ENCODE measurements at places on chromosomes 4 and X.

- H3K27ac ChIP-seq: no peak overlapping the region
- H3K4me3 ChIP-seq: no peak overlapping the region
- no peaks in the 10 kb centered on the region for H3K27me3 ChIP-seq
These were observed 552.6 kb downstream of the INPP4B start for GRCh38 chr4:142293536-142293935.

DNA sequence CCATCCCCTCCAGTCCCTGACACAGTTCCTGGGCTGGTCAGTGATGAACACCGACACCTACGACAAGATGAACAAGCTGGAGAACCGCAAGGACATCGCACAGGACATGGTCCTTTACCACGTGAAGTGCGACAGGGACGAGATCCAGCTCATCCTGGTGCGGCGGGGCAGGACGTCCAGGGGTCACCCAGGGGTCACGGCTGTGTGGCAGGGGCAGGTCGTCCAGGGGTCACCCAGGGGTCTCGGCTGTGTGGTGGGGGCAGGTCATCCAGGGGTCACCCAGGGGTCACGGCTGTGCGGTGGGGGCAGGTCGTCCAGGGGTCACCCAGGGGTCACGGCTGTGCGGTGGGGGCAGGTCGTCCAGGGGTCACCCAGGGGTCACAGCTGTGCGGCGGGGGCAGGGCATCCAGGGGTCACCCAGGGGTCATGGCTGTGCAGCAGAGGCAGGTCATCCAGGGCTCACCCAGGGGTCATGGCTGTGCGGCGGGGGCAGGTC is 16.7 kb downstream of the ATP5ME start:
- H3K4me1 ChIP-seq: no peaks in the 10 kb centered on the region
- no peak overlapping the region for H3K4me3 ChIP-seq
- no peaks in the 10 kb centered on the region for H3K27me3 ChIP-seq
- H3K36me3 ChIP-seq: peaks cover 5% of the 10 kb centered on the region
- no peak for DNase-seq
- no peak overlapping the region for H3K27ac ChIP-seq

DNA sequence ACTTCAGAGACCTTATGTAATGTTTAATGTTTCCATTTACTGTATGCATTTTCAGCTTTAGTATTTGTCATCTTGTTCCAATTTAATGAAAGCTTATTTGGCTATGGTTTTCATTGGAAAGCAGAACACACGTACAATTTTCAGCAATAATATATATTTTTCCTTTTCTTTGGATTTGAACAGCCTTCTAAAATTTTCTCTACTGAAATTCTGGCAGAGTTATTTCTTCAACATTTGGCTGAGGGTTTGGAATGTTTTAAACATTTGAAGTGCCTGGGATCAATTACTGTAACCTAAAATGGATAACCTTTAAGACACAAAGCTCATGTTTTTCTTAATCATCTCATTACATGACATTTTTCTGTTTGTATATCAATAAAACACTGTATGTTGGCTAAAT is 156.9 kb downstream of the TENM3 start:
- no peak overlapping the region for H3K4me3 ChIP-seq
- H3K27ac ChIP-seq: no peak overlapping the region
- H3K27me3 ChIP-seq: no peaks in the 10 kb centered on the region
- no peaks in the 10 kb centered on the region for H3K4me1 ChIP-seq
- no peak for DNase-seq

DNA sequence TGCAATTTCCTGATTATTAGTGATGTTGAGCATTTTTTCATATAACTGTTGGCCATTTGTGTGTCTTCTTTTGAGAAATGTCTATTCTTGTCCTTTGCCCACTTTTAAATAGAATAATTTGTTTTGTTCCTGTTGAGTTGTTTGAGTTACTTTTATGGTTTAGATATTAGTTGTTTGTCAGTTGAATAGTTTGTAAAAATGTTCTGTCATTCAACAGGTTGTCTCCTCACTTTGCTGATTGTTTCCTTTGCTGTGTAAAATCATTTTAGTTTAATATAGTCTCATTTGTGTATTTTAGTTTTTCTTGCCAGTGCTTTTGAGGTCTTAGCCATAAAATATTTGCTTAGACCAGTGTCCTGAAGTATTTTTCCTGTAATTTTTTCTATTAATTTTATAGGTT is 181.8 kb upstream of the GLRA2 start:
- H3K27me3 ChIP-seq: no peaks in the 10 kb centered on the region
- no peak for DNase-seq
- no peaks in the 10 kb centered on the region for H3K36me3 ChIP-seq
- no peak overlapping the region for H3K4me3 ChIP-seq

DNA sequence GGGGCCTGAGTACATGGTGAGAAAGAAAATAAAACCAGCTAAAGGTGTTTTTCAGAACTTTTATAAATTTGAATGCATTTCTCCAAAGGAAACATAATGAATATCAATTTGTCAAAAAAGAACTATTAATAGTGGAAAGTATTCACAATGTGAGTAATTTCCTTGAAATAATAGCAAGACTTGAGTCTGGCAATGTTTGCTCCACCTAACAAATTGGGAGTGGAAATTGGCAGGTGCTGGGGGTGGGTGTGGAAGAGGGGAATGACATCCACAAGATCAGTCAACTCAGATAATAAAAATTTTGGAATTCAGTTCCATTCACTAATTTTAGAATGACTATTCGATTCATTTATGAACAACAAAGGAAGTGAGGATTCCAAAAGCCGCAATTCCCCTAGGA is 884.8 kb upstream of the SLIT2 start:
- H3K4me1 ChIP-seq: peaks cover 12% of the 10 kb centered on the region
- no peak overlapping the region for H3K27ac ChIP-seq
- no peaks in the 10 kb centered on the region for H3K36me3 ChIP-seq
- no peak overlapping the region for H3K4me3 ChIP-seq
- H3K27me3 ChIP-seq: no peaks in the 10 kb centered on the region

- H3K36me3 ChIP-seq: no peaks in the 10 kb centered on the region
- no peaks in the 10 kb centered on the region for H3K4me1 ChIP-seq
- DNase-seq: no peak
- no peak overlapping the region for H3K4me3 ChIP-seq
These were observed 14.9 kb upstream of the NXF3 start for GRCh38 chrX:103107836-103108235.

DNA sequence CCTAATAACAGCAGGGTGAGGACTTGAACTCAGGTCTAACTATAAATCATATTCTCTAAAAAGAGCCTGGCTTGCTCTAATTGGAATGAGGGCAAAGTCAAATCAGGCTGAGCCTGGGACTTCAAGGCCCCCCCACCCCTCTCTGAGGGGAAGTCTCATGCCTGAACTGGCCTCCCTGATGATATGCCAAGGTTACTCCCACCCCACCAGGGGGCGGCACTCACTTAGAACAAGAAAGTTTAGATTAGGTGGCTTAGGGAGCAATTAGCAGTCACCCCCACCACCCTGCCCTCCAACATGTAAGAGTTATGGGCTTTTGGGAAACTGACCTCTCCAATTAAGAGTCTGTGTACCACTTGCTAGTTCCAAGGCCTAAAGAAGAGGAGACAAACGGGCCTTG is 2.7 kb downstream of the FOXO4 start:
- peaks cover 56% of the 10 kb centered on the region for H3K27me3 ChIP-seq
- no peaks in the 10 kb centered on the region for H3K36me3 ChIP-seq
- H3K4me3 ChIP-seq: no peak overlapping the region
- no peak overlapping the region for H3K27ac ChIP-seq
- peak; percentile 43 for DNase-seq

GRCh38 chr4:145530189-145530588 is 48.5 kb downstream of the SMAD1 start:
- H3K27me3 ChIP-seq: no peaks in the 10 kb centered on the region
- H3K36me3 ChIP-seq: peaks cover 10% of the 10 kb centered on the region
- H3K27ac ChIP-seq: no peak overlapping the region
- H3K4me3 ChIP-seq: no peak overlapping the region

DNA sequence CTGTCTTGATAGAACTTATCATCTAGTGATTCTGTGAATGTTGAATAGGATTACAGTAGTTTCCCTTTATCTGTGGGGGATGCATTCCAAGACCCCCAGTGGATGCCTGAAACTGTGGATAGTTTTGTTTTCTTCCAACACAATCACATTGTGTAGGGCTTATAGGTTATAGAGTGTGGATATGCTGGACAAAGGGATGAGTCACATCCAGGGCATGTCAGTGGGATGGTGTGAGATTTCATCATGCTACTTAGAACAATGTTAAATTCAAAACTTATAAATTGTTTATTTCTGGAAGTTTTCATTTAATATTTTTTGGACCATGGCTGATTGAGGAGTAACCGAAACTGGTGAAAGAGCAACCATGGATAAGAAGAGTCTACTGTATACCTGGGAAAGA is 432.3 kb upstream of the ATOH1 start:
- peak overlapping the region; percentile 52 for H3K27ac ChIP-seq
- H3K36me3 ChIP-seq: no peaks in the 10 kb centered on the region
- H3K4me1 ChIP-seq: peaks cover 7% of the 10 kb centered on the region
- no peaks in the 10 kb centered on the region for H3K27me3 ChIP-seq
- peak; percentile 79 for DNase-seq

DNA sequence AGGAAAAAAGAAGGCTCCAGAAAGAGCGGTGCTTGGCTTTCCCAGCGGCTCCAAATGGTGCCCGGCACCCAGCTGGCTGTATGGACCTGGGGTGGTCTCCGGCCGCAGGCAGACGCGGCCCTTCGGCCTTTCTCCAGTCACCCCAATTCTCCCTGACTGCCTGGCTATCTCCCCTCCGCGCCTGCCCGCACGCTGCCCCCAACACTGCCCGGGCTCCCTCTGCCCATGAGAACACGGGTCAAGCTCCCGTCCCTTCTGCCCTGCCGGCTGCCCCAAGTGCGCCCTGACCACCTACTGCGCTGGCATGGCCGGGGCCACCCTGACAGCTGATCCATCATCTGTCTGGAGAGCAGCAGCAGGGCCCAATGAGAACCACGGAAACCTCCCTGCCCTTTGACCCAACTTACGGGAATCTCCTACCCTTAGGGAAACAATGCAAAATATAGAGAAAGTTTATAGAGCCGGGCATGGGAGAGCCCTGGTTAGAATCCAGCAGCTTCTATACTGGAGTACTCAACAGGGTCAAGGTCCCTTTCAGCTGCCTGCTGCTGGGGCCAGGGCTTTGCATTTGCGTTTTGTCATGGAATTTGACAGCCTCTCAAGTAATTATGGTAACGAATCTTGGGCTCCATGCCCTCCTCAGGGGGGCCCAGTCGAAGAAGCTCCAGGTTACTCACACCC is 1.2 kb upstream of the FAM3A start:
- peak overlapping the region; percentile 67 for H3K4me3 ChIP-seq
- H3K36me3 ChIP-seq: no peaks in the 10 kb centered on the region
- peak overlapping the region; percentile 88 for H3K27ac ChIP-seq
- DNase-seq: no peak
- peaks cover 12% of the 10 kb centered on the region for H3K27me3 ChIP-seq

GRCh38 chr4:47010912-47011446 is 17.6 kb upstream of the GABRA4 start:
- no peaks in the 10 kb centered on the region for H3K4me1 ChIP-seq
- no peak overlapping the region for H3K27ac ChIP-seq
- H3K4me3 ChIP-seq: no peak overlapping the region
- DNase-seq: no peak

- no peaks in the 10 kb centered on the region for H3K4me1 ChIP-seq
- H3K4me3 ChIP-seq: no peak overlapping the region
- H3K27me3 ChIP-seq: peaks cover 91% of the 10 kb centered on the region
- no peaks in the 10 kb centered on the region for H3K36me3 ChIP-seq
- H3K27ac ChIP-seq: no peak overlapping the region
These were observed 382.7 kb upstream of the GALNTL6 start for GRCh38 chr4:171430495-171430894.

DNA sequence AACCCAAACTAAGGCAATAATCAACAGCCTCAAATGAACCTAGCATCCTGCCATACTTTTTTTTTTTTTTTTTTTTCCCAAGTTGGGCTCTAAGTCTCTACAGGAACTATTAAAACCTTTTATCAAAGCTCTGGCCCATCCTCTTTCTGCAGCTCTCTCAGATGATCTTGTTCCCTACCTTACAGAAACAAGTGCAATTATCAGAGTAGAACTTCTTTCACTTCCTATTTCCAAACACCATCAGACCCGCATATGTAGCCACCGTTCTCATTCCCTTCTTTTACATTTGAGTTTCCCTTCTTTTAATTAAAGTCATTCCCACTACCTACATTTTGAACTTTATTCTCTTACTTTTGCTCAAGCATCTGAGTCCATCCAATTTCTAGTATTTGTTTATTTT is 690.6 kb downstream of the DMD start:
- H3K36me3 ChIP-seq: no peaks in the 10 kb centered on the region
- H3K27ac ChIP-seq: no peak overlapping the region
- DNase-seq: no peak
- H3K27me3 ChIP-seq: peaks cover 37% of the 10 kb centered on the region
- H3K4me1 ChIP-seq: no peaks in the 10 kb centered on the region

DNA sequence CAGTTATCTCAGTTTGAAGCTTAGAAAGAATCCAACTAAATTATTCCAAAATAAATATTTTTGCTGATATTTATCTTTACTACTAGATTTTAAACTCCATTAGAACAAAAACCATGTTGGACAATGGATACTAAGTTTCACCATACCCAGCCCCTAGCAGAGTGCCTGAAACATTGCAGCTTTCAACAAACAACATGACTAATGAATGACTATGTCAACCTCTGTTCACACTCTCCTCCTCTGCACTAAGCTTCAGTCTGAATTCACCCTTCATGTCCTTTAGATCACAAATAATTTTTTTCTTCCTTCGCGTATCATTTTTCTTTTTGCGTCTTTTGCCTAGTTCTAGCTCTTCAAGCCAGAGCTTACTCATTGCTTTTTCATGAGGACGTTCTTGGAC is 315.2 kb downstream of the PCDH10 start:
- no peaks in the 10 kb centered on the region for H3K27me3 ChIP-seq
- H3K4me1 ChIP-seq: peaks cover 5% of the 10 kb centered on the region
- no peak overlapping the region for H3K4me3 ChIP-seq
- H3K36me3 ChIP-seq: no peaks in the 10 kb centered on the region
- DNase-seq: no peak

DNA sequence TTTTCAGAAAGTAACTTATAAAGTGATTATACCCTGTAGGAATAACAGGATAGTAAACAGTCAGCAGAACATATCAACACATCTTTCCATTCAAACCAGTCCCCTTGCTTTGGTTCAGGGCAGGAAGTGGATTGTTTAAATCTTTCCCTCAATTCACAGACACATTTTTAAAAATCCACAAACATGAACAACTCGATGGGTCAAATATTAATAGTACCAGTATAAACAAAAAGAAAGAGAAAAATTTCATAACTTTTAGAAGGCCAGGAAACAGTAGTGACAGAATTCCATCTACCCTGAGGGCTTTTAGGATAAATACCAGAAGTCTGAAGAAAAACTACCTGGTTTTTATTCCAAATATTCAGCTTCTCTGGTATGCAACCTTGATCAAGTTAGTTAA is 1072.8 kb upstream of the PABPC4L start:
- H3K36me3 ChIP-seq: no peaks in the 10 kb centered on the region
- H3K4me3 ChIP-seq: no peak overlapping the region
- no peak overlapping the region for H3K27ac ChIP-seq

- H3K4me3 ChIP-seq: no peak overlapping the region
- no peak for DNase-seq
- H3K27ac ChIP-seq: no peak overlapping the region
- peaks cover 10% of the 10 kb centered on the region for H3K36me3 ChIP-seq
These were observed 30.5 kb downstream of the CXCL8 start for GRCh38 chr4:73770917-73771316.

Data from MCF 10A (cell line).